DMS79 treated with DMSO at 0.1 percent for 48 hours (cell line): ENCODE measurements at places on chromosomes 2 and 18.
A peak's percentile ranks its signal among the peaks of the same experiment; 100 is the strongest.

DNA sequence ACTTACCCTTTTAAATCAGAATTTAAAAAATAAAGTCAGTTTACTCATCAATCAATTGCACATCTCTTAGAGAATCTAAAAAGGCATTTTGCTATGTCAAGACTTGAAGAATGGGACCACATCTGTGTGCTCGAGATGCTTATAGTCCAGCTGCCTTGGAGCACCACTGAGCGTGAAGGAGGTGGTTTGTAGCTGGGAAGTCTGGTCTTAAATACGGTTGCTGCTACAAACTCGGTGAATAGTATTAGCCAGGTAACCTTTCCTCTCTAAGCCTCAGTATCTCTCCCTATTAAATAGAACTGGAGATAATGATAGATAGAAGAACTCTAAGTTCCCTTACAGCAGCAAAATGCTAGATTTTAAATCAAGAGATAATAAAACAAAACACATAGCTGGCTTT is 289.7 kb downstream of the TRIB2 start:
- DNase-seq, result no peak

DNA sequence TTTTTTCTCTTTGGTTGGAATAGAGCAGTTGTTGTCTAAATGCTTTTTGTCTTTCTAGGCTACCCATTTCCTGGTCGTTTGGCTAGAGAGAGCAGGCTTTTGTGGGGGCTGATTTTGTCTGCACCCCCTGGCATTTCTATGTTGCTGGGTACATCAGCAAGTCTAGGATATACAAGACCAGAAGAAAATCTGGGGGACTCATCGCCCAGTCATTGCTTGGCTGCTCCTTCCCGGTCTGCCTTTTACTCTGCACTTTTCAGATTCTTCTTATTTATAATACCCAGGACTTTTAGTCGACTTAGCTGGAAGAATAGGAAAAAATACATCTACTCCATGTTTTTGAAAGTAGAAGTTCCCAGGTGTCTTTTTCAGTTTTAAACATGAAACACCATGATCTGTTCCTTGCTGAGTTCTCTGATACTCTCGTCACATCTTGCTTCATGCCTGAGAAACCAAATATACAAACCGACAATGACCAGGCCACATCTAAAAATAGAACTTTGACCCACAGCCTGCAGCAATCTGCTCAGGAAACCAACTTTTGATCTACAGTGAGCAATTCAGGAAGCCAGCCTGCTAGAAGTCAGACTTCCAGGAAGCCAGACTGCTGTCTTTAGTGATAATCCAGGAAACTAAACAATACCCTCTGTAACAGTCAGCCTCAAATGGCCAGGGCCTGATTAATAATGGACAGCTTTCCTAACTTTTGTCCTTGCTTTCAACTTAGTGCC is 163.8 kb upstream of the MEX3C start:
- DNase-seq, result no peak

DNA sequence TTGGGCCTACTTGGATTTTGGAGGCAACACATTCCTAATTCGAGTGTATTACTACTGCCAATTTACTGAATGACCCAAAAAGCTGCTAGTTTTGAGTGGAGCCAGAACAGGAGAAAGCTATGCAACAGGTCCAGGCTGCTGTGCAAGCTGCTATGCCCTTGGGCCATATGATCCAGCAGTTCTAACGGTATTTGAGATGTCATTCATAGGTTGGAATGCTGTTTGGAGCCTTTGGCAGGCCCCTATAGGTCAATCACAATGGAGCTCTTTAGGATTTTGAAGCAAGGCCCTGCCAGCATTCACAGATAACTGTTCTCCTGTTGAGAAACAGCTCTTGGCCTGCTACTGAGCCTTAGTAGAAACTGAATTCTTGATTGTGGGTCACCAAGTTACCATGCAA is 368.7 kb downstream of the CDH19 start:
- DNase-seq, result no peak

- no peak for DNase-seq
Observed at GRCh38 chr2:230765611-230766300, 53.1 kb downstream of the CAB39 start.

DNA sequence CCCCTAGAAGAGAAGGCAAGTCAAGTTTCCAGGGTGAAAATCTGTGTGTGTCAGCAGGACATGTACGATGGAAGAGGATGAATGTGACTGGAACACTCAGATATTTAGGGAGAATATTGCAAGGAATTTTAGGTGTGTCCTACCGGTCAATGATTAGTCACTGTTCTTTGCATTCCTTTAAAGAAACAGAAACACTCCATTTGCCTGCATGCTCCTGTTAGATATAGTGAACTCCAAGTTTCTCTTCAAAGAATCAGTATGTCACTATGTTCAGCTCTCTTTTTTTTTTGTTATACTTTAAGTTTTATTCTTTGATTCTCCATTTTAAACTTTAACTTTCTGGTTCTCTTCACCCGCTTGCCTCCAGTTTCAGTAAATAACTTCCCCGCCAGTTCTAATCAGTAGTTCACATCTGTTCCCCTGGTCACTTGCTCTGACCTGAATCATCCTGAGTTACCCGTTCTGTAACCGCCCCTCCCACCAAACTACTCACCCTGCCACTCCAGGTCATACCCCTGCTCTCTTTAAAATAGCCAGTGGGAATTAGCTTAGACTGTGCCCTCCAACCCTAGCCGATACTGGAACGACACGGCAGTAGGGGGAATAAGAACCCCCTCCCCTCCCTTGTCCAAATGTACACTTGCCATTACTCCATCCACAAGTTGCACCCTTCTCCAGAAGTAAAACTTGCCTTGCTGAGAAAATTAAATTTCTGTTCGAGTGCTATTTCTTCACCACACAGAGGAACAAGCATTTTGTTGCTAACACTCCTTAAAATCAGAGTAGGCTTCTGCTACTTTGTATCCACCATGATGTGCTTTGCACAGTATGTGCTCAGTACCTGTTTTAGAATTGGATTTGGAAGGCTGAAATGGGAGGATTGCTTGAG is 268.4 kb downstream of the METTL4 start:
- DNase-seq, result no peak

DNA sequence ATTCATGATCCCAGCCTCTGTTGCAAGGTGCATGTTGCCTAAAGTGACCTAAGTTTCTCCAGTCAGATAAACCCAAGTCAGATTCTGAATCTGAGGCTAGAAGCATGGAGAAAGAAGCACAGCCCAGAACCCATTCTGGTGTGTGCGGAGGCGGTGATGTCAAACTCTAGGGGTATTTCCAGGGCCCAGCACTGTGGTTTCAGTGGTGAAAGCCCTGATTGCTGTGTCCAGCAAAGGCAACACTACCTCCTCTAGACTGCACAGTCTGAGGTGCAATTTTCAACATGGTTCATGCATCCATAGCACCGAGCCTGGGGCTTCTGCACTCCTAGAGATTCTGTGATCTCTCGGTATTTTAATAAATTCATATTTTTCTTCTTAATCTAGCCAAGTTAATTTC is 264.8 kb upstream of the KLHL29 start:
- DNase-seq, result no peak

DNA sequence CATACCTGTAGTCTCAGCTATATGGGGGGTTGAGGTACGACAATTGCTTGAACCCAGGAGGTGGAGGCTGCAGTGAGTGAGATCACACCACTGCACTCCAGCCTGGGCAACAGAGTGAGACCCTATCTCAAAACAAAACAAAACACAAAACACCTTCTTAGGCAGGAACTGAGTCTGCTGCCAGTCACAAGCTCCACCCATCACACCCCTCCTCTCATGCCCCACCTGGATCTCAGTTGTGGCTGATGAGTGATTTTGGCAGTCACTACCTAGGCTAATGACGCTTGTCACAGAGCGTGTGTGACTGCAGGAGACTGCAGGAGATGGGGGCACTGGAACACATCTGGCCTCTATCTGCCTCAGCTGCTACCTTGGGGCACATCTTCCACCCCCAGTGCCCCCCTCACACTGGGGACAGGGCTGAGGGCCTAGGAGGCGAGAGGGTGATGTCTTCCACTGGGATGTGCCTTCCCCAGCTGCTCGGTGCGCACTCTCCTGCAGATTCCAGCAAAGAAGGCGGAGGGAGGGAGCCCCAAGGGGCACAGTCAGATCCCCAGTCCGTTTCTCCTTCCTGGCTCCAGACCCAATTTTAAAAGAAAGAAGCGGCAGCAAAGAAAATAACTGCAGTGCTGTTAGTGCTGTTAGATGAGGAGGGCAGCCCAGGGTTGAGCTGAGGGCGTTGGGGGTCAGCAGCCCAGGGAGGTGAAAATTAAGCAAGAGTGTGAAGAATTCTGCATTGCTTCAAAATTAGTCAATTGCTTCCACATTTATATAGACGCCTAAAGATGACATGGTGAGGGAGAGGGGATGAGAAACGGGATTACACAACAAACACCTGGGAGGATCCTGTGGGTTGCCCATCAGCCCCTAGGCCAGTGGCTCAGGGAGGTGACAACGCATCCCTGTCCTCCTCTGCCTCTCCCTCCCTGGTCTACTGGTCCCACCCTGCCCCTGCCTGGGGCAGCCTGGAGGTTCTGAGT is 143.6 kb upstream of the HAAO start:
- DNase-seq, result peak; percentile 15

DNA sequence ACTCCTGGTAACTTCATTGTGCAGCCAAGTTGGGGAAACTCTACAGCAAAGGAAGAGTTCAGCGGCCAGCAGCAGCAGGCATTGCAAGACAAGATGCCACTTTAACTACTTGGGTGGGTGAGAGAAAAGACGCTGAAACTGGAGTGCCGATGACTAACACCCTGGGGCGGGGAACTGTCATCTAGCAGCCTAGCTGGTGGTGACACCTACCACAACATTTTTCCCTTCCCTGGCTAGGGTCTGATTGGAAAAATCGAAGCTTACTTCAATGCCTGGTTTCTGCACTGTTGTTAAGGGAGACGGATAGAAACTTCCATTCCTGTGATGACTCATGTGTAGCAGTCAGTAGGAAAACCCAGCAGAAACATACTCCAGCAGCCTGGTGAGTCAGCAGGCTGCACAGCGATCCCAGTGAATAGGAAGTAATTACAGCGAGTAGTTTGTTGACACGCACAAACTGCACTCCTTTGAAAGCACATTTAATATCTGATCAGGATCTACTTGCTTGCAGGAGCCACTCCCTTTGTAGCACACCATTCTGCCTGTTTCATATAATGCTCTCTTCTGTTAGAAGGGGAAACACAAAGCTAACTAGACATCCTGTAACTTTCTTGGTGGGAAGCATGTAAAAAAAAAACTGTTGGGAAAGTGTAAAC is 62.1 kb upstream of the MAPRE2 start:
- DNase-seq, result peak; percentile 77

GRCh38 chr2:158142165-158142564 is 40.5 kb downstream of the UPP2 start:
- no peak for DNase-seq

GRCh38 chr18:48153613-48154481 is 223.4 kb upstream of the SMAD2 start:
- DNase-seq, result no peak

DNA sequence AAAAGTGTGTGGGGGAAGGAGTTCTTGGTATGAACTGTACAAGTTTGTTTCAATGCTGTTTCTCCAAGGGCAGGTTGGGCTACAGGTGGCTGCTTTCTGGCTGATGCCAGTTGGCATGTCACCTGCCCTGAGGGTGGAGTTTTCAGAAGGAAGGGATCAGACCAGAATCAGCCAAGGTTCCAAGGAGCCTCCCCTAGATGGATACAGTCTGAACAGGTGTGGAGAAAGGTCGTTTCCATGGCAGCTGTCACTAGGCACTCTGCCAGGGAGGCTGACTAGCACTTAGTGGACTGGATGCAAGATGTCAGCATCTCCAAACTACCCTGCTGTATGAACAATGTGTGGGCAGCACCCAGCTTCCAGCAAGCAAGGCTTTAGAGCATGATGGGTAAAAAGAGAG is 444.4 kb upstream of the HNRNPA3 start:
- DNase-seq, result peak; percentile 12

DNA sequence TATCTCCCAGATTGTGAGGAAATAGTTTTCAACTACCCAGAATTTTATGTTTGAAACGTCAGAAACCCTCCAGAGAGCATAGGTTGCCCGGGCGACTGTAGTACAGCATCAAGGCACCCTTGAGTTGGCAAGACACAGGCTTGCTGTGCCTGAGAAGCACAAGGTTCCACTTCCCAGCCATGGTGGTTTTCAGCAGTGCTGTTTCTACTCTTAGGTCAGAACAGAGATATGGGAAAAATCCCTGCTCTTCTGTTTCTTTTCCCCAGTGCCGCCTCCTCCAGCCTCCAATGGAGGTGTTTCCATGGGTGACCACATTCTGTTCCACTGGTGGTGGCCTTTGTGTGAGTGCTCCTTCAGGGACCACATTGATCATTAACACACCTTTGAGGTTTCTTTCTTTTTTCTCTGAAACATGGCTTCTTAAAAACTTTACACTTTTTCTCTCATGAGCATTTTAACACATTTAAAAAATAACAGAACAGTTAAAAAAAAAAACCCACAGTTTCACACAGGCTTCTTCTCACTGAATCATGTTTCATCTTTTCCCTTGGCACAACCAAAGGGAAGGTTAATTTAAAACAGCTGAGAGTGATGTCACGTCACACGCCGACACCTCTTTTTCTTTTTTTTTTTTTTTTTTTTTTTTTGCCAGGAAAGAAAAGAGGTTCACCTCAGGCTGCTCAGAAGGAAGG is 229.3 kb upstream of the HDAC4 start:
- no peak for DNase-seq

DNA sequence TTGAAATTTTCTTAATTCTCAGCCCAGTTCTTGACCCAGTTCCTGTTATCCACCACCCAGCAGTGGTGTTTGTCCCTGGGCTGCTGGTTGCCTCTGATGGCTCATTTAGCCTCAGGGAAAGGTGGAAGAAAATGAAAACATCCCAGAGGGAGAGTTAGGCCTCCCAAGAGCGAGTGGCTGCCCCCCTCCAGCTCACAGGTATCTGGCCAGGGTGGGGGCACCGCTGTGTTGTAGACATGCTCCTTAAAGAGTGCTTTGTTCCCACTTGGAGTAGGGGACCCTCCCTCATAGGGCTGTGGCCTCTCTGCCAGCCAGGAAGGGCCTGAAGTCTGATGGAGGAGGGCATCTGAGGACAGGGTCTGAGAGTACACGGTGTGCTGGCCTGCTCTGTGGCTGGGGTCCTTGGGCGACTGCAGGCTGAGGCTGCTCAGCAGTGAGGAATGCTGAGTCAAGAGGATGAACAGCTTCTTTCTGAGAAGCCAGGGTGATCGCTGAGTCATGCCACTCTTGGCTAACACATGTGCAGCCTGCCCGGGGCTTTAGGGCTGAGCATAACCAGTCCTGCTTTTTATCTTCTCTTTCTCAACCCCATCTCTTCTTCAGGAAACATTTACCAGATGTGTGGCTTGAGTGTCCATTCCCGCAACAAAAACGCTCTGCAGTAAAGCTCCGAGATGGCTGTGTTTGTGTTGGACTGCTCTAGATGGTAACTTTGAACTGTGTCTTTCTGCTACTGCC is 72.3 kb downstream of the IL1R2 start:
- no peak for DNase-seq
